ENCODE measurements at places on chromosomes 5 and 9.
A peak's percentile ranks its signal among the peaks of the same experiment; 100 is the strongest.

DNA sequence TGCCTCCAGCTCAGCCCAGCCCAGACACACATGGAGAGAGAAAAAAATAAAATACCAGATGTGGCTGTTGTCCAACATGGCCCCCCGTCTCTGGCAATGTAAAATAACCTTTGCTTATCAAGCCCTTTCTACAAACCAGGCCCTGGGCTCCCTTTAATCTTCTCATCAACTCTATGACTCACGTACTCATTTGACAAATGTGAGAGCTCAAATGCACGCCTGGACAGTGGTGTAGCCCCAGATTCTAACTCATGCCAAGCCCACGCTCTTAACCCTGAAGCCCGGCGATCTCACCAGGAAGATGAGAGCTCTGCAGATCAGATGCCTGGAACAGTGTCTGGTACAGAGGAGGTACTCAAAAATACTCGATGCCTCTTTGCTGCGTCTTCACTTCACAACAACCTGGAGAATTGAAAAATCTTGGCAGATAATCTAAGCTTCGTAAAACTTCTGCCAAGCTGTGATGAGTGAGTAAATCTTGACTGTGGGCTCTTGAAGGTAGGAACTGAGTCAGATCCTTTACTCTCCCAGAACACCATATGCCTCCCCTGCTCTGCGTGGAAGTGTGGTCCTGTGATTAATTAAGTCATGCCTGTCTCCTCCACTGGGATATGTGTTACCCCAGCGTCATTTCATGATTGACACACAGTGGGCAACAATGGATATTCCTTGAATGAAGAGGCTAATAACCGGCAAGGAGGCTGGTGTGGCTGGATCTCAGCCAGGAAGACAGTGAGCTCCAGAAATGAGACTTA is 102.0 kb upstream of the FSTL4 start:
- DNase-seq = no peak

GRCh38 chr9:104868687-104869404 is 59.1 kb downstream of the ABCA1 start:
- DNase-seq = peak; percentile 80

- no peak for DNase-seq
Observed at GRCh38 chr5:170846846-170847245, 15.0 kb upstream of the RANBP17 start.

GRCh38 chr5:96113170-96113939 is 151.7 kb upstream of the ELL2 start:
- DNase-seq = no peak

- DNase-seq = no peak
Observed at GRCh38 chr5:37841203-37841602, 1.4 kb upstream of the GDNF start.

DNA sequence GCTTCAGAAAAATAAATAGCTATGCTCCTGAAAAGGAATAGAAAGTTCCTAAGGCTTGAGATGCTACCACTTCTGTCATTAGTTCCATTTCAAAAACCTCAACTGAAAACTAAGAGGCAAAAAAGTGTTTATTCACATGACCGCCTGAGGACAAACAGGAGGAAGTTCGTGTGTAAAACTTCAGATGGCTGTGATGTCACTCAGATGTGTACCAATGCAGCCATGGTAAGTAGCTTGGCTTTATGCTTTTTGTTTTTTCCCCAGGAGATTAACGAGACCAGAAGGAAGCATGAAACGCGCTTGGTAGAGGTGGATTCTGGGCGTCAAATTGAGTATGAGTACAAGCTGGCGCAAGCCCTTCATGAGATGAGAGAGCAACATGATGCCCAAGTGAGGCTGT is 33.0 kb downstream of the LMNB1 start:
- DNase-seq = no peak

DNA sequence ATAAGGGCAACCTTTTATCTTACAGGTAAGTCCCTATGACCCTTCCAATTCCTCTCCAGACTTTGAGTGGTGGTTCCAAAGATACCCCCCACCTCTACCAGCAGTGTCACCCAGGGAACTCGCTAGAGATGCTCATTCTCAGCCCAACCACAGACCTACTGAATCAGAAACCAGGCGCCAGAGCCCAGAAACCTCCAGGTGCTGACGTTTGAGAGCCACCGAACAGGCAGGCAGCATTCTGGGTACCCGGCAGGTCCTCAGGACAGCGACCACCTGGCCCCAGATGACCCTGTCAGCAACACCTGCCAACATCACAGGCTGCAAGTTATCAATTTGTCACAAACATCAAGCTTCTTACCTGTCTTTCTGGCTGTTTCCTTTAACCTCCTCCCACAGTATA is 19.5 kb downstream of the RAPGEF1 start:
- no peak for DNase-seq

GRCh38 chr9:137694962-137695875 is 76.4 kb downstream of the EHMT1 start:
- DNase-seq = peak; percentile 55

DNA sequence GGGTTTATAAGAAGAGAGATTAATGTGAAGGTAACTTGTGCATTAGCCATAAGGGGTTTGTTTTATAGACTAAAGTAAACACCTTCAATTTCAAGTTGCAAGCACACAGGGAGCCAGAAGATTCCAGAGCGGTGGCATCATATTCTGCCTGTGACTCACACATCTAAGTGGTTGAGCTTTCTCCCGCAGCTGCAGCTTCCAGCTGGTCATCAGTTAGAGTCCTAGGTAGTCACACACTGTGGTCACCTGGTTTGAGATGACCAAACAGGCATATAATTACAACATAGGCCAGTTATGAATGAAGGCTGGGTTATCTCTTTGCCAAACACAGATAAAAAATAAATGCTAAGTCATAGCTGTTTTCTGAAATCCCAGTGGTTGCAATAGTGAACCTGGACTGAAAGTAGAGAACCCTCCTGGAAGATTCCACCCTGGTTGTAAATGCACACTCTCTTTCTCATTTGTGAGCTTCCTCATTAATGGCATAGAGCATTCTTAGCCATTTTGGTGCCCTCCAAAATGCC is 171.3 kb downstream of the GDNF start:
- no peak for DNase-seq

DNA sequence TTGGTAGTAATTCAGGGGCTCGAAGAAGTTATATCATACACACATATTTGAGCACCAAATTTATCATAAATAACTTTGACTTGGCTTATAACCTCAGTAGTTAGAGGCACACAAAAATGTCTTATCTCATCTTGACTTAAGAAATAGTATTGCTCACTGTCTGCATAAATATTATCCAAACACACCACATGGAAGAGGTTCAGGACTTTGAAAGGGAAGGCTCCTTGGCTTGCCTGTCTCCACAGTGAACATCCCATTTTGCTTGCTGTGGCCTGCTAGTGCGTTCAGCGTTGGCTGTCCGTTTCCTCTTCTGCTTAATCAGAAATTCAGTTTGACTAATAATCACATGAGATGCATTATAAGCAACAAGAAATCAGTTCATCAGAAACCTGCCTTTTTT is 13.9 kb downstream of the GRXCR2 start:
- no peak for DNase-seq

- DNase-seq = no peak
Observed at GRCh38 chr9:93290495-93291434, 106.8 kb downstream of the WNK2 start.

DNA sequence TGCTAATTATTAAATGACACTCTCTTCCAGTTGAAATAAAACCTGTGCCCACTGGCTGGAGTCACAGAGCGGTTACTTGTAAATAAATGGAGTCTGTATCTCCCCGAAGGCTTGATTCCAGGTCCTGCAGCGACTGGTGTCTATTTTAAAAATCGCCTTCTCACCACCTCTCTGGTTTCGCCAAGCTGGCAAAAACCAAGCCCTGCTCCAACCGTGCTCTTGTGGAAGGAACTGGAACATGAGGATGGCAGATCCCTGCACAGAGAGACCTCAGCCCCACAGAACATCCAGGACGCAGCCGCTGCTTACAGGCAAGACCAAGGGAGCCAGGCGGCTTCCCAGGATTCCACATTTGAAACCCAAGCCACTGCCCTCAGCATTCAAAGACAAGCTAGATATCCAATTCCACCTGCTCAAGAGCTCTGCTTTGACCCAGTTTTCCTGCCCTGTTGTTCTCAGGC is 15.0 kb downstream of the SEMA4D start:
- DNase-seq = no peak

DNA sequence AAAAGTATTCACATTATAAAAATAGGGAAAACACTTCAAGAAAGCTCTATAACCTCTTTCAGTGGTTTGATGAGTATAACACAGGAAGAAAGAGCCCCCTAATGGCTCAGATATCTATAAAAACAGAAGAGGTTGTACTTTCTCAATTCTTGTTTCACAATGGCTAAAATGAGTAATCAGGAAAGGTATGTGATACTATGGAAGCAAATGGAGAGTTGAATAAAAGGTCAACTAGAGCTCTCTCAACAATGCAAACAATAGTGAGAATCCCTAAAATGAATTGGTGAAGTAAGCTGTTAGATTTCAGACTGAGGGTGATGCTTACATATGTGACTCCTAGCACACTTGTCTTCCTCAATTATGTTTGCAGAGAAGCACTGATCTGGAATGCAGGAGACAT is 584.6 kb upstream of the CDH18 start:
- peak; percentile 36 for DNase-seq

- no peak for DNase-seq
Observed at GRCh38 chr5:156435101-156435500, 108.1 kb downstream of the SGCD start.

DNA sequence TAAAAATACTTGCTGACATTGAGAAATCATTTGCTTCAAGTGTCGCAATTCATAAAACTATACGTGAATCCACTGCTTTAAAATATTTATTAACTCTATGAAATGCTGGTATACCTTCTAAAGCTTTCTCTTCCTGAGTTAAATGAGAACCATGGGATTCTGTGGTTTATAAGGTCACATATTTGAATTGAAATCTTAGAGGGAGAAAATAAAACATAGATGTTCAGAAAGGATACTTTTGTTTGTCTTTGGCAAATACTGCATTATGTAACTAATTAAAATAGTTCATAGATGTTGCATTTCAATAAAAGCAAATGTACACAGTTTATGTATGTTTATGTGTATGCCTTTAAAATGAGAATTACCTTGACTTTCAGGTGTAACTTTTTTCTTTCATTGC is 250.1 kb downstream of the FAM170A start:
- no peak for DNase-seq

DNA sequence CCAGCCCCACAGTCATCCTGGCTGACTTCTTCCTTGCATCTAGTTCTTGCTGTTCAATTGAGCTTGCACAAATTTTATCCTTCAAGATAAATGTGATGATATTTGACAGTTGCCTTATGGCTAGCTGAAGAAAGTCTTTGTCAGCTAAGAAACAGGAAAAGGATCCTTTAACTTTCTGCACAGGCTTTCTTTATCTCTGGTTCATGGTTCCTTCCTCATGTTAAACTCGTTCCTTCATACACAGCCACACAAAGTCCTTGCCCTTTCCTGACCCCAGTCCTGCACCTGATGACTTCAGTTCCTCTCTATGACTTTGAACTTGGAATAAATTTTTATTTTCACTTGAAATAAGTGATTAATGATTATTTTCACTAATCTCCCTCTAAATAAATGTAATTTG is 132.5 kb upstream of the PRSS3 start:
- DNase-seq = no peak

- no peak for DNase-seq
Observed at GRCh38 chr9:130396581-130396980, 48.2 kb upstream of the ASS1 start.

DNA sequence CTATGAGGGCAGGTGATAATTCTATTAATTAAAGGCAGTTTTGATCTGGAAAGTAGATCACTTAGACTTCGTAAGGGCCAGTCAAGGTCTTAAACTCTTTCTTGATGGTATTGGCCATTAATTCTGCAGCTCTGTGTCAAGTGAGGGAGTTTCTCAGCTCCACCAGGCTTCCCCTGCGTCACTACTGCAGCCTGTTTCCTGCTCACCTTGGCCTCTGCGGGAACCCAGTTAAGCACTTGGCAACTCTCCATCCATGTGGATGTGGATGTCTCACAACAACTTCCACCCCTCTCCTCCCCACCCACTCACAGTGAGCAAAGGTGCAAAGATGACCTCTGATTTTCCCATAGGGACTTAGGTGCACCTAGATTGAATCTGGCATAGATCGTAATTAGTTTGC is 191.6 kb downstream of the PLK2 start:
- peak; percentile 79 for DNase-seq

DNA sequence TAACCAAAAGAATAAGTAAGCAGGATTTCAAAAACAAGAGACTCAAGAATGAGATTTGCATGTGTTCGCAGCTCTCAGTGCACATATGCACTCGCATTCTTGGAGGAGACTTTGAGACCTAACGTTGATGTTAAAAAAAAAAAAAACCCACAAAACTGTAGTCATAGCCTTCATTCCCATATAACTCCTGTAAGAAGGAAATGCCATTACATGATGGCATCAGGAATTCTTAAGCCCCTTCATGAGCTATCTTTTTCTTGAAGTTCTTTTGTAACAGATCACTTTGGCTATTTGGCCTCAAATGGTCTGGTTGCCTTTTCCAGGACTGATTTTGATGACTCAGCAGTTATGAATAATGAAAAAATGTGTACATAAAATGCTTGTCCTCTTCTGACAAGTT is 113.8 kb downstream of the ALDH1A1 start:
- no peak for DNase-seq

DNA sequence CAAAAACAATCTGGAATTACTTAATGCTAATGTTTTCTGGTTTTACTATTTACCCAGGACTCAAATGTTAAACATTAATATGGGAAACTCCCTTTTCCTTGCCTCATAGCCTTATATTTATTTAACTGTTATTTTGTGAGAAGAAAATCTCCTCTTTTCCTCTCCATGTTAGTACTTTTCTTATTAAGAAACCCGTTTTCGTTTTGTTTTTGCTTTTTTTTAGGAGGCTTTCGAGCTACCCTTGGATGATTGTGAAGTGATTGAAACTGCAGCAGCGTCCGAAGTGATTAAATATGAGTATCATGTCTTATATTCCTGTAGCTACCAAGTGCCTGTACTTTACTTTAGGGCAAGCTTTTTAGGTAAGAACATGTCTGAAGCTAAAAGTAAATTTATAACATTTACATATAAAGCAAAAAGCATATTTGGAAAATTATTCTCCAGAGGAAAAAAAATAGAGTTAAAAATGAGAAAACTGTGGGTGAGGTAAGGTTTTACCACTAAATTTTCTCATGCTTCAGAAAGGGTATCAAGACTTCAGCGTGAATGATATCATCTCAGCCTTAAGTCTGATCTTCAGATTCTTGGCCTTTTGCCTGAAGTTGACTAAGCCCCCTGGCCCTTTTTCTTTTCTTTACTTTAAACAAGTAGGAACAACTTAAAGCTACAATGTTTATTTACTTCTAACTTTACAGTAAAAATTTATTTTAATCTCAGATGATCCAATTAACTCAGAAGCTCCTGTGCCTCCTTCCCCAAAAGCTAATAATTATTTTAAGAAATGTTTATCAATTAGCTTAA is 113.8 kb downstream of the RPS23 start:
- no peak for DNase-seq

DNA sequence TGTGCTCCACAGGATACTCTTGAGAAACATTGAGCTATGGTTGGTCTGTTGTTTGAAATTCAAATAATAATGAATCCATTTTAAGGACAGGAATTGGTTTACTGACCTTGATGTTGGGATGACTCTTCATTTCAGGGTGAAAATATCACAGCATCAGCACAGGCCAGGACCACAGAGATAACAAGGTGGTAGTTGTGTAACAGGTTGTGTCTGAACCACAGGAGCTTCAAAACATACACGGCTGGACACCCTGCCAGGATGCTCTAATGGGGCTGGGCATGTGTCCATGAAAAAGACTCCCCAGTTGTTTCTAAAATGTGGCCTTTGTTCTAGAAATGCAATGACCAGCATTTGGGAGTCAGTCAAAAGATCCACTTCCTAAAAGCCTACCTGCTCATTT is 69.8 kb downstream of the ACO1 start:
- no peak for DNase-seq
